ENCODE measurements at places on chromosomes 3 and 15.
A peak's percentile ranks its signal among the peaks of the same experiment; 100 is the strongest.

GRCh38 chr3:151087648-151088047 is 2.2 kb downstream of the MED12L start:
- no peak for DNase-seq

GRCh38 chr3:66856533-66856932 is 141.6 kb upstream of the KBTBD8 start:
- no peak for DNase-seq

DNA sequence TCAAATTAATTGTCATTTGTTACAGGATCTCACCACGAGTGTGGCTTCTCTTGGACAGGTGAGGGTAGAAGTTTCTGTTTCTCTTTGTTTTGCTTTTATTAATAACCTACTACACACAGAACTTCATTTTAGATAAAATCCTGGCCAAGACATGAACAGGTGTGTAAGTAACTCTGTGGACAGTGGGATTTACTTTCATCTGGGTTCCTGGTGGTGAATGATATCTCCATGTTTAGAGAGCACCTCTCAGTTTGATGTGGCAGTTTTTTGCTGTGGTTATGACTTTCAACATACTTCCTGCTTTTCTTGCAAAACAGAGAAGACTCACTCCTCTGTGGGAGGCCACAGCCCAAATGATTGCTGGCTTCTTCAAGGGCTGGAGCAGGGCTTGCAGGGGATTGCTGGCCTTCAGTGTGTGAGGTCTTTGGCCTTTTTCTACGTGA is 71.1 kb upstream of the XCR1 start:
- no peak for DNase-seq

DNA sequence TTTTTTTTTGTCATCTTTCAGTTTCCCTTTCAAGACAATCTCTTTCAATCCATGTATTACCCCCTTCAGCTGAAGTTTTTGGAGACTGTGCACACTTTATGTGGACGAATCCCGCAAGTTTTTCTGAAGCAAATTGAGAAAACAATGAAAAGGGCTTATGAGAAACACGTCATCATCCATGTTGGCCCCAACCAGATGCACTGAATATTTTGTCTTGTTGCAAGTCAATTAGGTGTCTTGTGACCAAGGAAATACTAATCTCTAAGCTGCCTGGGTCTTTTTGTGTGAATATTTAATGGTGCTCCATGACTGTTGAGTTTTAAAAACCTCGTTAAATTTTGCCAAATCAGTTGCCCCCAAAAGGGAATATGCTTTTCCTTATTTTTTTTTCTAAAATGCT is 21.7 kb upstream of the PPP4R2 start:
- no peak for DNase-seq

- no peak for DNase-seq
Observed at GRCh38 chr3:180829409-180830405, 82.8 kb upstream of the FXR1 start.

DNA sequence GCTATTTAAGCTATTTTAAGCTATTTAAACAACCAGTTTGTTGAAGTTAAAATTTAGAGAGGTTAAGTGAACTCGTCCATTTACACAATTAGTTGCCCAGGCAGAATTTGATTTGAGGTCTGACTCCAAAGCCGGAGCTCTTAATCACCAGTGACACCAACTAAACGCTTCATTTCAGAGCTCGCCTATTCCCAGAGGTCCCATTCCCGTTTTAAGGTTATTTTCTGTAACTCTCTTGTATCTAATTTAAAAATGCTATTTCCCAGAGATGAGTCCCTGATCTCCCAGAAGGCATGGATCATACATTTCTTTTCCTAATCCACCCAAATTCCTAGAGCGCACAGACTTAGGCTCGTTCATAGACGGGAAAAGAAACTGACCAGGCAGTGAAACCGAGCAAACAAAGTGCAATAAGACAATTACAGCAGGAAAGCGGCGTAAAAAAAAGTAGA is 904 bp upstream of the MCTP2 start:
- DNase-seq = no peak

GRCh38 chr3:105594219-105594618 is 227.5 kb downstream of the ALCAM start:
- no peak for DNase-seq

DNA sequence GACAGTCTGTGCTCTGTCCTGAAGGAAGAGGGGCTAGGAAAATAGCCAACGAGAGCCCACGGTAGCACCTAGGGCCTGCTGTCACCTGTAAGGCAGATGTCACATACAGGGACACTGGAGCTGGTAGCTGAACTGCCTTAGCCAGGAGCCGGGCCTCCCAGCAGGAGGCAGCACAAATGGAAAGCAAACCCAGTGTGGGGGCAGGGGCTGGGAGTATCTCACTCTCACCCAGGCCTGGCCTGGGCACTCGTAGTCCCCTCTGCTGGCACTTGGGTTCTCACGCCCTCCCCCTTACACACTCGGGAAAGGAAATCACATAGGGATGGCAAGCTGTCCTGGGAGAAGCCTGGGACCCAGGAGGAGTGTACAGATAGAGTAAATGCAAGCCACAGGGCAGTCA is 173.1 kb upstream of the CHRNA7 start:
- DNase-seq = no peak

DNA sequence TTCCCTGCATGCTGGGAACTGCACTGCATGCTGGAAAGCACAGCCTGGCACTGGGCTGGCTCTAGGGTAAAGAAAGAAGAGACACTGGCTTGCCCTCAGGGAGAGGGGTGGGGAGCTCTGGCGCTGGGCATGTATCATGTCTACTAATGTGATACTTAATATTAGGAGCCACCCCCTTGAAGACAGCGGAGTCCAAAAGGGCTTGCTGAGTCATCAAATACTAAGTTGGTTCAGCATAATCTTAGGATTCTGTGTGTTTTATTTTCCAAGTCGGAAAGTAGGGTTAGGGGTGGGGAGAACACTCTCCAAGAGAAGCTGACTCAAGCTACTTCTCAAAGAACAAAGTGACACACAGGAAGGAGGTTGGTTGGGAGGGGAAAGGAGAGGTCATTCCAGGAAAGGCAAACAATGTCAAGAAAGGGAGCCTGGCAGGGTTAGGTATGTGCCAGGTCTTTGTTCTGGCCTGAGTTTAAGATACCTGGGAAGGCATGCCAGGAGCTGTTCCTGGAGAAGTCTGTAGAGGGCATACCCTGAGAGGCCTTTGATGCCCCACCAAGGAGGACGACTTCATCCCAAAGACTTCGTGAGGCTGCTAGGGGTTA is 237.8 kb upstream of the NR2E3 start:
- no peak for DNase-seq

DNA sequence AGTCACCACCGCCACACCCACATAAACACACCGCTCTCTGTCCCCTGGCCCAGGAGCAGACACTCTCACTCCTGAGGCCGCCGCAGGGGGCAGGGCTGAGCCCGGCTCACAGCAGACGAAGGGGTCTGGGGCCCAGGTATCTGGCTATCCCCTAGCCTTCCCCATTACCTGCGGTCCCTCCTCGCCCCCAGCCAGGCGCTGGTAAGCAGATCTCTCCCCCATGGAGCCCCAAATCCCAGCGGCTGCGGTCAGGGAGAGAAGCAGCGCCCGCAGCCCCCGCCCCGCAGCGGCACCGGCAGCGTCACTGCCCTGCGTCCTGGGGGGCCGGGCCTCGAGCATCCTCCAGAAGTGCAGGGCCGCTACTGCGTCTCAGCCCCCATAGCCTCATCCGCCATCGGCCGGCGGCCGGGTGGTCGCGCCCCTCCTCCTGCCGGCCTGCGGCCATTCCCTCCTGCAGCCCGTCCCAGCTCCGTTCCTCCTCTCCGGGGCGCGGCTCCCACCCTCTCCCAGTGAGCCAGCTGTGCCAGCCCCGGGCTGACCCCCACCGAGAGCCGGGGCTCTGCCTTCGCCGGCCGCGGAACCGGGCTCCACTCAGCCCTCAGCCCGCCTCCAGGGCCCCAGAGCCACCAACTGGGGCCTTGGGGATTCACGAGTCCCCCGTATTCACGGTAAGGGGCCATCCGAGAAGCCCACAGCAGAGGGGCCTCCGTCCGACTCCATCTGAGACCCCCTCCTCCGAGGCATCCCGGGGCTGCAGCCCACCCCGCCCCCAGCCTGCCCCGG is 13.1 kb downstream of the TNK2 start:
- peak; percentile 39 for DNase-seq

DNA sequence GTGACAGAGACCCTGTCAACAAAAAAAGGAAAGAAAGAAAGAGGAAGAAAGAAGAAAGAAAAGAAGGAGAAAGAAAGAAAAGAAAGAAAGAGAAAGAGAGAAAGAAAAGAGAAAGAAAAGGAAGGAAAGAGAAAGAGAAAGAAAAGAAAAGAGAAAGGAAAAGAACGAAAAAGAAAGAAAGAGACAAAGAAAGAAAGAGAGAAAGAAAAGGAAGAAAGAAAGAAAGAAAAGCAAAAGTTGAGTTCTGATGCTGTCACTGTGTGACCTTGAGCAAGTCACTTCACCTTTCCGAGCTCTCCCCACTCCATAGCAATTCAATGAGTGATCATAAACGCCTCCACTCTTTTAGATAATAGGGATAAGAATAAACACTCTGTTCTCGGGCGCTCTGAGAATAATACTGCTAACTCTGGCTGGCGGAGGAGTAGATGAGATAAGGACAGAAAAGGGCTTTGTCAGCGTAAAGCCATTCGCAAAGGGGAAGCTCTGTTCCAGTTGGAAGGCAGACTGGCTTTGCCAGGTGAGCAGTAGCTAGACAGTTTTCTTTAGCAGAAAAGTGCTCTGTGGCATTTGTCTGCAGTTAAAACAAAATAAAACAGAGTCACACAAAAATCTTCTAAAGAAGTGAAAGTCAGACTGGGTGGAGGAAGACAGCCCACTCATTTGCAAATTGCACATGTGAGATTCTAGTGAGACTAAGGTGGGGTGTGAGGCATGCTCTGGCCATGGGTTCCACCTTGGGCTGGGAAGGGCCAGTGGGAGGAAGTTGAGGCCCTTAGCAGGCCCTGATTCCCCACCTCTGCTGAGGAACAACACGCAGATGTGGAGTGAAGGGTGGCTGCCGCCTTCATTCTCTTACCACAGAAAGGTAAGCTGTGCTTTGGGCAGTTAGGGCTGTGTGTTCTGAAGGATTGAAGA is 9.6 kb upstream of the FLNB start:
- no peak for DNase-seq

GRCh38 chr15:35444557-35445204 is 101.3 kb downstream of the DPH6 start:
- DNase-seq = no peak

GRCh38 chr3:133112666-133113065 is 74.5 kb downstream of the TMEM108 start:
- no peak for DNase-seq

DNA sequence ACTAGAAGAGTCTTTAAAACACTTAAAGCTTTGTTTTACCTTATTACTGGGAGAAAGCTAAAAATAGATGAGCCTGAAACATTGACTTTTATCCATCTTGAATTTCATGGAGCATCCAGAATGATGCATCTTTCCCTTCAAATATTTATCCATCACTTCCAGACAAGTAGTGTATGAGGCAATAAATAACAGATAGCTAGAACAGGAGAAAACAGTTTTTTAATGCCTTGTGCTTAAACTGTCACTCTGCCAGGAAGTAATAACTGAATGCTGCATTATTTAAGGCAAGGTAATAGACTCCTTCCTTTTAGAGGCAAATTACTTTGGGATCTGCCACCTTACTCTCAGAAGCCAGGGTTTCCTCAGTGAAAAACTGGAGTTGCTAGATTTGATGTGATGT is 225.8 kb upstream of the NAALADL2 start:
- DNase-seq = no peak

GRCh38 chr3:46712191-46713049 is 5.2 kb downstream of the PRSS50 start:
- DNase-seq = no peak

GRCh38 chr3:24386458-24386857 is 108.2 kb downstream of the THRB start:
- DNase-seq = no peak

DNA sequence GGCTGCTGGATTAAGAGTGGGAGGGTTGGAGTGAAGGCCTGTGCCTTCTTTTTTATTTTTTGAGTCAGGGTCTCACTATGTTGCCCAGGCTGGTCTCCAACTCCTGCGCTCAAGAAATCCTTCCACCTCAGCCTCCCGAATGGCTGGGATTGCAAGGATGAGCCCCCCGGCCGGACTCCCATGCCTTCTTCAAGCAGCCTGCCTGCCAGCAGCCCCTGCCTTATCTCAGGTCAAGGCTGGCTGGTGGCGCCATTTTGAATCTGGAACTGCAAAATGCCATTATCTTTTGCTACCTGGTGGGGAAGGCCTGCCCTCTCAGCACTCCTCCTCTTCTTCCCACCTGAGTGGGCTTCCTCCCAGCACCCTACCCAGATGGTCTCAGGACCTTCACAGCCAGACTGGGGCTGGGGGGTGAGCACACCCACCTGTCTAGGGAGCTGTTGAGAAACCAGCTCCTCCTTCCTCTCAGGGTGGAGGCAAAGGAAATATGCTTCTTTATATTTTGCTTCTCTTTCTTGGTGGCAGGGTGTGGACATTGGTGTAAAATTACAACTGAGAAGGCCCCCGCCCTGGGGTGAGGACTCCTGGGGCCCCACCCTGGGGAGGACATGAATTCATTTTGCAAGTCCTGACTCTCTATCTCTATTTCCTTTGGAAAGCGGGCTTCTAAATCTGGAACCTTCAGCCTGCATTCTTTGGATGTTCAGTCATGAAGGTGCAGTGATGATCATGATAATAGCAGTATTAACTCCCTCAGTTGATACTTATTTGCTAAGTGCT is 7.7 kb upstream of the FLNB start:
- DNase-seq = no peak

- DNase-seq = no peak
Observed at GRCh38 chr3:127598841-127599570, 795 bp downstream of the MCM2 start.
